ENCODE measurements at places on chromosomes 5 and 9. TPM values are rescaled to one million over a fixed set of nuclear protein-coding genes. Genes with fewer than 3 reads are reported as not detected.

The CARTPT gene
- not detected for total RNA-seq

The COMMD10 gene
- total RNA-seq: 18.7 TPM

The OLFML2A gene
- 0.16 TPM for total RNA-seq

The CDH12 gene
- total RNA-seq: 1.4 TPM

The CSF1R gene
- total RNA-seq: 0.20 TPM

The EFNA5 gene
- not detected for total RNA-seq

The GNA14 gene
- not detected for total RNA-seq

The SPATA31E1 gene
- not detected for total RNA-seq

GRCh38 chr5:134444941-134445471, 33.3 kb upstream of the CDKN2AIPNL start:
- DNase-seq: no peak

DNA sequence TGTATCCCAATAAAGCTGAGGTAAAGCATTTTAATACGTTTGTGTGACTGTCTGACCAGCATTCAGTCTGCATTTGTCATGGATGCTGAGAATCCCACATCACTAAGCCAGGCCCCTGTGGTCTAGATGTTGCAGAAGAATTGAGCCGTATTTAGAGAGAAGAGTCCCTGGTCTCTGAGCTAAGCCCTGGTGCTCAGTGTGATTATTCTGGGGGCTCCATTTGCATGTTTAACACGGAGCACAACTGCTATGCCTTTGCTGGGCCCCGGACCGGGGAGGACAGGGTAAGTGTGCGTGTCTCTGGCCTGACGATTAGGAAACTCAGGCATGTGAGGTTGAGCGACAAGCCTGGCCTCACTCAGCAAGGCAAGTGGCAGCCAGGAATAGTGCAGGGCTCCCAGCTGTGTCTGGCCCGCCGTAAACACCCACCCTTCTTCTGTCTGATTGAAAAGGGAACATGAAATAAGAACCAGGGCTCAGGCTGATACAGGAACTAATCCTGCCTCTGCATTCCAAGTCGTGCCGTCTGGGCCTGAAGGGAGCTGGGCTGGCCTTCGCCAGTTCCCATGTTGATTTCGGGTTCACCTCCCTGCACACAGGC, 22.3 kb downstream of the FAM78A start:
- DNase-seq: no peak

GRCh38 chr5:81016116-81016515, 56.0 kb downstream of the RASGRF2 start:
- no peak for DNase-seq

GRCh38 chr9:123168586-123168985, 99.8 kb downstream of the STRBP start:
- no peak for DNase-seq

GRCh38 chr5:145237843-145238242, 597.3 kb downstream of the PRELID2 start:
- DNase-seq: no peak

- no peak for DNase-seq
Measured at GRCh38 chr5:57719216-57719615, 236.6 kb upstream of the ACTBL2 start.

GRCh38 chr5:45132972-45133371, 324.2 kb downstream of the MRPS30 start:
- no peak for DNase-seq

GRCh38 chr5:33476992-33477391, 36.2 kb downstream of the TARS1 start:
- DNase-seq: no peak

GRCh38 chr5:116097301-116097700, 12.5 kb downstream of the COMMD10 start:
- no peak for DNase-seq

DNA sequence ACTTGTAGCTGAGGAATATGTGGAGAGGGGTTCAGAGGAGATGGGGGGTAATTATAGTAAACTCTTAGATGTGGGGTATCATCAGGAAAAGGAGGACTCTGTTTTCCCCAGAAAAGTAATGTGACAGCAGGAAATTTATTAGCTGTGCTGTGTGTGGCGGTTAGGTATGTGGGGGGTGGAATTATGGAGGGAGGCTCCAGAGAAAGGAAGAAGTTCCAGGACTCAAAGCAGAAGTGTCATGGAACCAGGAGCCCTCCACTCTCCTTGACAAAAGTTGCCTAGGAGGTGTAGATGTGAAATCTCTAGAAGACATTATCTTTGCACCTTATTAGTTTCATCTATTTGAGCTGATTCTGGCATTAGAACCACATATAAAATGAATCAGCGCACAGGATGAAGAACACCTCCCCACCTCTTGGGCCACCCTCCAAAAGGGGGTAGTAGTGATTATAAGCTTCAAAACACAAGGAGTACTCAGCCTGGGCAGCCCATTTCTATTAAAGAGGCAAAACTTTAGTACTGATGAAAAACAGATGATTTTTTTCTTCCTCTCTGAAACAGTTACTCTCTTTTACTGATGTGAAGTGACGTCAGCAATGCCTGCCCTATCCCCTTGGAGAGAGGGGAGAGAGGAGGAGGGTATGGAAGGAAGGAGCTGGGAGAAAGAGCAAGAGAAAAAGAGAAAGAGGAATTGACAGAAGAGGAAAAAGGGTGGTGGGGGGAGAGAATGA, 18.2 kb downstream of the NR2F1 start:
- no peak for DNase-seq
